ENCODE measurements at places on chromosomes 3 and 15.

DNA sequence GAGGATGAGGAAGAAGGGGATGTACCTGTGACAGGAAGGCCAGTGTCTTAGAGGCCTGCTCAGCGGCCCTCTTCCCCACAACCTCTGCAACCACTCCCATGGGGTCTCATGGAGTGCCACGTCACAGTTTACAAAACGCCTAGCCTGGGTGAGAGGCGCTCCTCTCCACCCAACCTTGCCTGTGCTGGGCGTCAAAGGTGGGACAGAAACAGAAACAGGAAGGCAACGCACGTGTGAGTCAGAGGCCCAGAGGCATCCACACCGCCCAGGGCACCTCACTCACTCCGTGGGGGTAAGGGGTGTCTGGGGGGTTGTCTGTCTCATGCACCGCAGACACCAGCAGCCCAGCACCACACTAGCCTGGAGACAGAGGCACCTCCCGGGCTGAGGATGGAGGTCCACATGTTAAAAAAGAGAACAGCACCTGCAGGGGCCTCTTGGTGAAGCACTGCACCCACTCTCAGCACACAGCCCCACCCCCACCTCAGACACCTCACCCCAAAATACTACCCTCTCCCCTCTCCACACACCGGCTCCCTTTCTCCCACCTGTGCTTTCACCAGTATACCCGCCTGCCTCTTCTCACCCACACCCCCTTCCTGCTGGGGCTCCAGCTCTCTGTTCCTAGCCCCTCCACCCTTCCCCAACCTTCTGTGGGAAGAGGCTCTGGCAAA lies 4.7 kb upstream of the CALML4 start:
- peaks cover 8% of the 10 kb centered on the region for H3K4me1 ChIP-seq
- no peak overlapping the region for H3K27ac ChIP-seq
- no peak overlapping the region for H3K4me3 ChIP-seq
- H3K36me3 ChIP-seq = no peaks in the 10 kb centered on the region

DNA sequence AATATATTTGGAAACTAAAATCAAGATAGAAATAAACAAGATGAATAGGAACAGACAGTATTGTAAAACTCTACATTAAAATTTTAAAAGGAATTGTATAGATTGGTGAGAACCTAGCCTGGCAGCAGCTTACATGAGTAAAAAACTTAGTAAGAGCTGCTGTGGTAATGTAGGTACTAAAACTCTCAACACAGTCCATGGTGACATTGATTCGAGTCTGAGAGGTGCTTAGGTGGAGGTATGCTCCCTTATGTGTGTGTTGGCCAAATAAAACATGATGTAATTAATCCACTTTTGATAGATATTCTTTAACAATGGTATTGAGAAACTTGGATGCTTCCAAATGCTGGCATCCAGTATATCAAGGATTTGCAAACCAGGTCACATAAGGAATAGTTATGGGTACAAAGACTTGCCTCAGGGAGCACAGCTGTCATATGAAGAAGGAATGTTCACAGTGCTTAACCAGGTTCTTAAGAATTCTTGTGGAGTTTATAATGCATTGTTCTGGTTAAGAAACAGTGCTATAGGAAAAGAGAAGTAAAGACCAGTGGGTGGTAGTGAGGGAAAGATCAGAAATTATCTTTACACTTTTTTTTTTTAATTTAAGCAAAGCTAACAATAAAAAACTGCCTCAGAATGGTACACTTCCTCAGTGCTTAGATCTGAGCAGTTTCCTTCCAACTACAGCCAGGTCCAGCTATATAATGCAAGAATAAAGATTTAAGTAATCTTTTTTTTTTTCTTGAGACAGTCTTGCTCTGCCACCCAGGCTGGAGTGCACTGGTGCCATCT lies 24.6 kb upstream of the IL20RB start:
- no peaks in the 10 kb centered on the region for H3K27me3 ChIP-seq
- H3K36me3 ChIP-seq = no peaks in the 10 kb centered on the region
- no peaks in the 10 kb centered on the region for H3K4me1 ChIP-seq
- H3K4me3 ChIP-seq = no peak overlapping the region
- no peak overlapping the region for H3K27ac ChIP-seq

DNA sequence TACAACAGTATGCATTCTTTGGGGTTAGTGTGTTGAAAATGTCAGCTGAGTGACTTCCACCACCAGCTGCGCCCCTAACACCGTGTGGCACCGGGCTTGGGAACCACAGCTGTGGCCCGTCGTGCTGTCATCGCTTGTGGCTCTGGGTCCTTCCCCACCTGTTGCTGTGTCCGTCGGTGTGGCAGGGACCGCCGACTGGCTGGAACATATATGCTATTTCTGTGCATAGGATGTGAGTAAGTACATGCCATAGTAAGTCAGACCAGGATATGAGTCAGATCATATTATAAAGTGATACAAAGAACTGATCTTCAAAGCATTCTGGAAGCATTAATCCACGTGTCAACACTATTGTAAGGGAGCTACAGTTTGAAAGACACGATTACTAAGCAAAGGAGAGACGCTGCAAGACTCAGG lies 31.9 kb downstream of the EHD4 start:
- no peaks in the 10 kb centered on the region for H3K27me3 ChIP-seq
- H3K36me3 ChIP-seq = peaks cover 23% of the 10 kb centered on the region
- H3K27ac ChIP-seq = no peak overlapping the region
- no peak for DNase-seq
- H3K4me1 ChIP-seq = peaks cover 25% of the 10 kb centered on the region

DNA sequence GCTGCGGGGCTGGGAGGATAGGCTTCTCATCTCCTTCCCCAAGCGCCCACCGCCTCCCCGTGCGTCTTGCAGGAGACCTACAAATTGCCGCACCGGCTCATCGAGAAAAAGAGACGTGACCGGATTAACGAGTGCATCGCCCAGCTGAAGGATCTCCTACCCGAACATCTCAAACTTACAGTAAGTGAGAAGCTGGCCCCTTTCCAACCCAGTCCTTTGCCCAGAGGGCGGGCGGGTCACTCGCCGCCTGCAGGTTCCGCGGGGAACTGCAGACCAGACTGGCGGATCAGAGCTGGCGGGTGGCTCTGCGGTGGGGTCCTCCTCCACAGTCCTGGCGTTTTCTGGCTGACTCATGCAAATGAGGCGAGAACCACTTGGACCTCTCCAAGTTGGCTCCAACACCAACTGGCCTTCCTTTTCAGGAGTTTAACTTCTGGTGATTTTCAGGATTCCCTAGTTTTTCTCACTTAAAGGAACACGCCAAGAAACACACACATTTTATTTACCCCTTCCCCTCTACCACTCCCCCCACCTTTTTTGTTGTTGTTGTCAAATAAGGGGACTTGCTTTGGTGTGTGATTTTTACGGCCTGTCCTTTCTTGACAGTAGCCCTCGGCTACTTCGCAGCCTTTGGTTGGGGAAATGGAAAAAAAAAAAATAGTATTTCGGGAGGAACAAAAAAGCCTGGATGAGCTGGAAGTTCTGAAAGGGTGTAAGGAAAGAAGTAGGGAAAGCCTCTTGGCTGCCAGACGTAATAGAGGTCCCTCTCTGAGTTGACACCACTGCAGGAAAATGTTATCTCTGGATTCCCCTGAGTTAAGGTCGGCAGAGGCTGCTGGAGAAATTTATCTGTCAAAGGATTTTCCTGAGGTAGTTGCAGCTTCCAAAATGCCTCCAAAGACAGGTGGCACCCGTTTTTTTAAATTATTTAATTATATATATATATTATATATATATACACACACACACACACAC lies 1.3 kb downstream of the BHLHE40 start:
- peak overlapping the region; percentile 97 for H3K27ac ChIP-seq
- DNase-seq = peak; percentile 75
- H3K4me3 ChIP-seq = peak overlapping the region; percentile 79
- peaks cover 11% of the 10 kb centered on the region for H3K36me3 ChIP-seq
- H3K4me1 ChIP-seq = peaks cover 19% of the 10 kb centered on the region

- H3K4me3 ChIP-seq = no peak overlapping the region
Observed at GRCh38 chr3:9036404-9037131, 73.3 kb upstream of the RAD18 start.

GRCh38 chr3:175617247-175617646 lies 758.1 kb downstream of the NAALADL2 start:
- H3K27ac ChIP-seq = no peak overlapping the region
- no peaks in the 10 kb centered on the region for H3K27me3 ChIP-seq
- no peaks in the 10 kb centered on the region for H3K4me1 ChIP-seq
- H3K4me3 ChIP-seq = no peak overlapping the region
- no peak for DNase-seq
- H3K36me3 ChIP-seq = no peaks in the 10 kb centered on the region

GRCh38 chr15:69810431-69811354 lies 287.0 kb downstream of the TLE3 start:
- H3K4me1 ChIP-seq = peaks cover 2% of the 10 kb centered on the region
- no peak for DNase-seq
- no peak overlapping the region for H3K27ac ChIP-seq
- H3K36me3 ChIP-seq = no peaks in the 10 kb centered on the region
- H3K27me3 ChIP-seq = no peaks in the 10 kb centered on the region

DNA sequence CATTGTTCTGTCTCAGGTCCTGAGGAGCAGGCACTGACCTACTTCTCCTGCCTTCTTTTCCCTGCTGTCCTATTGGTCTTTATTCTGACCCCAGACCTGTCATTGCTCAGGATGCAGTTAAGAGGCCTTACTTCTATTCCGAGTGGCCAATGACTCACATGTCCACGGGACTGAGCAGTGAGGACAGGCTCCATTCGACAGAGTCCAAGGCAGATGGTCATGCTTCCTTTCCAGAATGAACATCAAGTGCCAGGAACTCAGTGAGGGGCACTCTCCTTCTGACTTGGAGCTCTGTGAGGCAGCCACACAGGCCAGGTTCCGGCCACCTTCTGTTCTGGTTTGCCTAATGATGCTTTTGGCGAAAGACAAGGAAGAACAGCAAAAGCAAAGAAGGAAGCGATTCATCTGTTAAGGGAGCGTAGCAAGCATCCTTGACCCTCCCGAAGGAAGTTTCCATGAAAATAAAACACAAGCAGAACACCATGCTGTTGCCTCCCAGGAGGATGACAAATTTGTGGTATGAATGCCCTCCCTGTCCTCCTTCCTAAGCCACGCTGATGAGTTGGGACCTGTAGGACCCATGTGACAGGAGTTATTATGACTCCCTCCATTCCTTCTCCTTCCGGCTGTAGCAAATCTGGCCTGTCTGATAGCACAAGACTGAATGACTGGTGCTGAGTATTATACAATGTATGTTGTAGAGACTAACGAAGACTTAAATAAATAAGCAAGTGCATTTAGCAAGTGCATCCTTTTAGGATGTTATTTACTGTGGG lies 14.4 kb upstream of the TPRG1 start:
- DNase-seq = no peak
- no peaks in the 10 kb centered on the region for H3K27me3 ChIP-seq
- no peaks in the 10 kb centered on the region for H3K4me1 ChIP-seq
- H3K27ac ChIP-seq = no peak overlapping the region
- H3K4me3 ChIP-seq = no peak overlapping the region

GRCh38 chr3:109930582-109930981 lies 593.2 kb upstream of the DPPA4 start:
- H3K27me3 ChIP-seq = no peaks in the 10 kb centered on the region
- H3K4me1 ChIP-seq = no peaks in the 10 kb centered on the region
- no peak for DNase-seq
- H3K4me3 ChIP-seq = no peak overlapping the region
- no peaks in the 10 kb centered on the region for H3K36me3 ChIP-seq

- peak overlapping the region; percentile 99 for H3K27ac ChIP-seq
- H3K4me1 ChIP-seq = peaks cover 32% of the 10 kb centered on the region
Observed at GRCh38 chr3:159765030-159765859, 223.4 kb upstream of the IL12A start.

GRCh38 chr15:78621810-78622402 lies 1.1 kb upstream of the CHRNA3 start:
- H3K4me3 ChIP-seq = no peak overlapping the region
- H3K27me3 ChIP-seq = peaks cover 13% of the 10 kb centered on the region
- H3K36me3 ChIP-seq = no peaks in the 10 kb centered on the region
- no peak overlapping the region for H3K27ac ChIP-seq
- DNase-seq = no peak

DNA sequence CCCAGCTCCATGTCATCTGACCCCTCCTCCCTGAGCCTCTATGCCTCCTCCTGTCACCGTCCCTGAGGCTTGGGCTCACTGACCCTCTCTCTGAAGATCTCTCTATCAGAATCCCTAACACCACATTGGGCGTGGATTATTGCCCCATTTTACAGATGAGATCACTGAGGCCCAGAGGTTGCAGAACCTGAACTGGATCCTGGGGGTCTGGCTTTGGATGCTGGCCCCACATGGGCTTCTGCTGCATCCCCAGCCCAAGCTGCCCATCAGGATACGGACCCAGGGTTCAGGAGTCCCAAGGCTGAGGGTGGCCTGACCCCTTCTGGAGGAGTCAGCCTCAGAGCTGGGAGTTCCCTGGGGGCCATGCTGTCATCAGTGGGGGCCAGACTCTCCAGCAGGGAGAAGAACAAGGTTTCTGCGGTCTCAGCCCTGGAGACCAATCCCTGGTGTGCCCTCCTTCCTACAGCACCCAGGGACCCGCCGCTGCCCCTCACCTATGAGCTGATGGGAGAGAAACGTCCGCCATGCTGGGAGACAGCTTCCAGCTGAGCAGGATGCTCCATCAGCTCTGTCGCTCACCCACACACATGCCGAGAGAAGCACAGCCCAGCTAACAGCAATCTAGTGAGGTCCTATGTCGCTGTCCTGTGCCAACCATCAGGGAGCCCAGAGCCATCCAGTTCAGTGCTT lies 273.1 kb downstream of the UACA start:
- H3K27ac ChIP-seq = no peak overlapping the region
- H3K4me3 ChIP-seq = no peak overlapping the region
- no peaks in the 10 kb centered on the region for H3K36me3 ChIP-seq
- H3K4me1 ChIP-seq = no peaks in the 10 kb centered on the region
- no peak for DNase-seq
